NT2/D1 (cell line): ENCODE measurements at places on chromosomes 12 and 14.

DNA sequence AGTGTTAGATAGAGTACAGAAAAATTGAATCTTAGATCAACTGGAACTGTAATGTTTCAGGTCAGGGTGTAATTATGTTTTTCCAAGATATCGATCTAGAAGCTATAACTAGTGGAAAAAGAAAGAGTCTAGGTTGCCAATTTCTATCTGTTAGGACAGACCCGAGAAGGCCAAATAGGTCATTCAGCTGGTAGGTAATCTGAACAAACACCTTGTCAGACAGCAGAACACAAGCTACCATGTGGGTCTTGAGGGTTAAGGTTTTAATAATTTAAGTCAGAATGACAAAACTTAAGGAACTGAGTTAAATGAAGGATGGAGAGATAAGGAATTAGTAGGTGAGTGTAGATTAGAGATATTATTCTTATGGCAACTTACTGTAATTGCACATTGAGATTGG lies 44.9 kb upstream of the KCNMB4 start:
- DNase-seq = no peak

GRCh38 chr12:51962737-51963136 lies 11.2 kb downstream of the ACVR1B start:
- no peak for DNase-seq

DNA sequence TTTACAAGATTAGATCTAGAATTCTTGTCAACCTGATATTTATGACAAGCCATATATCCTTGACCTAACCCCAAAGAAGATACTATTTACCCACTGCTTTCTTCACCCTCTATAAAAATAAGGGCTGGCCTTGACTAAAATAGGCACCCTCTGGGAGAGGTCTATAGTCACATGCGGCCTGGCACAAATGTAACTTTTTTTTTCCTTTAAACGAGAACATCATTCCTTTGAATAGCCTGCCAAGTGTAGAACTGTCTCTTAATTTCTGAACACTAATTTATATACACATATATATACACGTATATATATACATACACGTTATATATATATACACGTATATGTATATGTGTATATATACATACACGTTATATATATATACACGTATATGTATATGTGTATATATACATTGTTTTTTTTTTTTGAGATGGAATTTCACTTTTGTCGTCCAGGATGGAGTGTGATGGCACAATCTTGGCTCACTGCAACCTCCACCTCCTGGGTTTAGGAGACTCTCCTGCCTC lies 18.6 kb downstream of the PPTC7 start:
- no peak for DNase-seq

GRCh38 chr12:124618291-124618902 lies 51.0 kb upstream of the NCOR2 start:
- no peak for DNase-seq

DNA sequence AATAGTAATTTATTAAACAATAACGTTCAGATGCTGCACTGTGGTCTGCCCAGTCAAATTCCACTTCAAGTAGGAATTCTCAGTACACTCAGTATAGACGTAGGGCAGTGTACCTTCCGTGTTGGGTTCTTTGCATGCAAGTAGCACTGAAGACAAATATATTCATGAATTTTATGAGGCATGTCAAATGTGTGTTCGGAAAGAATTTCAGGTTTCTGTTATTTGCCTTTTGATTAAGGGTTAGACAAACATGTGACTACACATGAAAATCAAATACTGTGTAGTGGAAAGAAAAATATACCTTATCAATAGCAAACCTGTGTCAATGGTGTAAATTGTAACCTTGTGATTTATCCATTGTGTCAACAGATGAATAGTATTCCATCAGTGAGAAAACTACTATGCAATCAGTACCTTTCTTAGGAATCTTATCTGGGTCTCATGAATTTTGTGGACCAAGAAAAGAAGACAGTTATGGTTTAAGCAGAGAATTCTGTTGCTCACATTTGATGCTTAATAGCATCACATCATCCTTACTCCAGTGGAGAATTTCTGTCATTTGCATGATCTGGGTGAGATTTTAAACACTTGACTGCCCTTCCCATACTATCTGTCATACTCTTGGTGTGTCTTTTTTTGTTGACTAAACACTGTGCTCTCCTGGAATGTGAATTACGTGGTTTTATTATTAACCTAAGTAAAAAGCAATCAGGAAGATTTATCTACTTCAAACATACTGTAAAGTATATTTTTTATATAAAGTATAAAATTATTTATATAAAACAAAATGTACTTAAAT lies 13.3 kb downstream of the TMEM260 start:
- DNase-seq = no peak

DNA sequence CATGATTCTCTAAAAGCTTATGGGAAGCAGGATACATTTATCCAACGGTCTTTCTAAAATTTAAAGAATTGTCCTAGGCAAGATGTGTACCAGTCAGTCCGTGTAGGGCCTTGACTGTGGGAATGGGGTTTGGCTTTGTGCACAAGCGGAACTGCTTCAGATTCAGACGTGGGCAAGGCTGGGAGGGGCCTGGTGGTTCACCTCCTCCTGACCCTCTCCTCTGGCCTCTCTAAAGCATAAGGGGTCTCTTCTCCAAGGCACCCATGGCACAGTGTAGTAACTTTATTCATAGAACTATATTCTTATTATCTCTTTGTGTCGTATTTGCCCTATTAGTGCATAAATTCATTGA lies 121.2 kb upstream of the PTPRB start:
- DNase-seq = no peak

DNA sequence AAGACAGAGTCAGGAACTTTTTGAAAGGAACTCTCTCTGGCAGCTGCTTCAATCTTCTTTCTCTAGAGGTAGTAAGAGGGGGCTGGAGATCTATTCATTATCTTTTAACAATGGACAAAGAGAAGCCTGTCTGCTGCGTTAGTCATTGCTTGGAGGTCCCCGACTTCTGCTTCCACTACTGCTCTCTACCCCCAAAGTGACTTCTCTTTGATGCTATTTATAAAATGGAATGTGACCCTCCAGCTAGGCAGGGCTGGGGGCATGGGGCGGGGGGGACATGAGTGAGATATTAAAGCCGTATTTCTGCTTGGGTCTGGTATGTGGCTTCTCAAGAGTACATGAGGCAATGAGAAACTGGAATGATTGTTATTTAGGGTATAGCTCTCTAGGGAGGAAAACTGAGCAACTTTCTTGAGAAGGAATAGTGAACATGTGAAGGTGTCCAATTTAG lies 41.4 kb upstream of the NUDT4 start:
- DNase-seq = no peak
